Esophagus squamous epithelium (tissue), 5 donors: ENCODE measurements at places on chromosomes 3 and 15. TPM values are rescaled to one million over a fixed set of nuclear protein-coding genes. Genes with fewer than 3 reads are reported as not detected.

- DNase-seq = no peak
Observed at GRCh38 chr3:18424213-18424728, 868 bp downstream of the SATB1 start.

DNA sequence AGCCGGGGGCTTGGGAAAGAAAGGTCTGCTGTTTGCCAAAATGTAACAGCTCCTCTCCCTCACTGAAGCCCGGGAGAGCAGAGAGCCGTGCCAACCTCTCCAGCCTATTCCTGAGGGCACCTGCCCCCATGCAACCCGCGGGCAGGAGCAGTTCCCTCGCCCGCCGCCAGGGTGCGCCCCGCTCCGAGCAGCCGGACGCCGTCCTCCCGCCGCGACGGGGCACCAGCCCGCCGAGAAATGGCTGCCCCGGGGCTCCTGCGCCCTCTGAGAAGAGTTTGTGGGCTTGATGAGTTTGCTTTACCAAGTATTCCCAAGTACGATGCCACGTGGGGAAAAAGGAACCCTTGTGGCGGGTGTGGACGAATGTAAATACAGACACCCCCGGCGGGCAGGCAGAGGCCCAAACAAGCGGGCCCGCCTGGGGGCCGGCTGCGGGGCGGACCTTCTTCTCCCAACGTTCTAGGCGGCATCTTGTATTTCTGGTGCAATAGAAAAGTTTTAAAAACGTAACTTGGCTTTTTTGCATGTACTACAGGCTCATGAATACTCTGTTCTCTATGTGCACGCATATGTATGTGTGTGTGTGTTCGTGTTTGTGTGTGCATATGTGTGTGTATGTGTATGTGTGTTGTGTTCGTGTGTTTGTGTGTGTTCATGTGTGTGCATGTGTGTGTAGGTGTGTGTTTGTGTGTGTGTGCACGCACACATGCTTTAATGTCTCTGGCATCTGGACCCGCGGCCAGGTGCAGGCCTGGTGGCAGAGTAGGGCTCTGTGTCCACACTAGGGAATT, 162.9 kb downstream of the CHSY1 start:
- DNase-seq = no peak

DNA sequence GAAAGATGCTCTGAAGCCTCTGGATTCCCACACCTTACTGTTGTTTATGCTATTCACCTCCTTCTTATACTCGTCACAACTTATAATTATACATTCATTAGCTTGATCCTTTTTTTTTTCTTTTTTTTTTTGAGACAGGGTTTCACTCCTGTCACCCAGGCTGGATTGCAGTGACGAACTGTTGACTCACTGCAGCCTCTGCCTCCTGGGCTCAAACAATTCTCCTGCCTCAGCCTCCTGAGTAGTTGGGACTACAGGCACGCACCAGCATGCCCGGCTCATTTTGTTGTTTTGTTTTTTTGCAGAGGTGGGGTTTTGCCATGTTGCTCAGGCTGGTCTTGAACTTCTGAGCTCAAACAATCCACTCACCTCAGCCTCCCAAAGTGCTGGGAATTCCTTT, 143.6 kb downstream of the PLCL2 start:
- no peak for DNase-seq

DNA sequence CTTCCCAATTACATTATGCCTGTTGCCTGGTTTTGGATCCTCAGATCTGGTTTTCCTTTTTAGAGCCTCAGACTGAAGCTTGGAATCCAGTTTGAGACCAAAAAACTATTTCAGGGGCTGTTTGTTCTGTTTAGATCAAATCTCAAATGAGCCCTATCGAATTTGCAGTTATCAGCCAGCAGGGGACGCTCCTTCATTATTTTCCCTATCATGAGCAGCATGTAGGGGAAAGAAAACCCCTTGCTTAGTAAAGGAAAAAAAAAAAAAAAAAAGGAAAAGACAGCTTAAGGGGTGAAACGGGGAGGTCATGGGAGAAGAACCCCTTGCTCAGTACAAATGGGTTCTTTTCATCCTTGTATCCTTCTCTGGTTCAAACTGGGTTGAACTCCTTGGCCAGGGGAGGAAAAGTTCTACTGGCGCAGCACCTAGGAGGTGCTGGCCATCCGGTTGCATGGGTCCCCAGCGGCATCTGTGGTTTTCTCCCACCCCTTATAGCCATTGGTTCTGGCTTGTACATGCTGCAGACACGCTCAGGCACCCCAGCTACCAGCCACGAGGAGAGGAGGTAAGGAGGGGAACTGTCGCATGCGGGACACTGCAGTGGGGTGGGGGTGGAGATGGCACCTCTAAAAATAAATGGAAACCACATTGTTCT, 1375.1 kb upstream of the ALCAM start:
- DNase-seq = no peak

DNA sequence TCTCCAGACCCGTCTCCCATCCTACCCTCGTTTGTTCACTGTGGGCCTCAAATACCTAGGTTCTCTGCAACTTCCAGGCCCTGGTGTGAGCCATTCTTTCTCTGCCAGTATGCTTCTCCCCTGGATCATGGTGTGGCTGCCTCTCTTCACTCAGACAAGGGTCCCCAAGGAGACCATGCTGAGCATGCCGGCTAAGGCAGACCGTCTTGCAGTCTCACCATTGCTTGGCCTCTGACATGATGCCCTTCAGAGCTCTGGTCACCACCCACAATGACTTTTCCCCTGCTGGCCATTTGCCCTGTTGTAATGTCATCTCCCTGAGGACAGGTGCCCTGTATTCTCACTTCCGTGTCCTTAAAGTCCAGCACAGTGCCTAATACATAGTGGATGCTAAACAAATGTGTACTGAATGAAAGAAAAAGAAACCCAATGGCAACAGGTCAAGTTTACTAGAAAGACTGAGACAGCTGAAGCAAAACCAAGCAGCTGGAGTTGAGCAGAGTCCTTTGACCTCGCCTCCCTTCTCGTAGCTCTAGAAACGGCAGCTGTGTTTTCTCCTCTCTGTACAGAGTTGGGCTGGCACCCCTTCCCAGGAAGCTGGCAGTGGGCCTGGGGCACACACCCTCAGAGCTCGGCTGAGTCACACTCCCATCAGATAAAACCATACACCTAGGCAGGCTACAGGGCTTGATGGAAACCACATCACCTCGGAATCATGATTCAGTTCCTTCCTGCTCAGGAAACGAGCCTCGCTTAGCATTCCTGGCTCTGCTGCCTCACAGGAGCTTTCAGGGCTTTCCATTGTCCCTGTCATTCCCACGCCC, 8.6 kb downstream of the TLR9 start:
- no peak for DNase-seq

DNA sequence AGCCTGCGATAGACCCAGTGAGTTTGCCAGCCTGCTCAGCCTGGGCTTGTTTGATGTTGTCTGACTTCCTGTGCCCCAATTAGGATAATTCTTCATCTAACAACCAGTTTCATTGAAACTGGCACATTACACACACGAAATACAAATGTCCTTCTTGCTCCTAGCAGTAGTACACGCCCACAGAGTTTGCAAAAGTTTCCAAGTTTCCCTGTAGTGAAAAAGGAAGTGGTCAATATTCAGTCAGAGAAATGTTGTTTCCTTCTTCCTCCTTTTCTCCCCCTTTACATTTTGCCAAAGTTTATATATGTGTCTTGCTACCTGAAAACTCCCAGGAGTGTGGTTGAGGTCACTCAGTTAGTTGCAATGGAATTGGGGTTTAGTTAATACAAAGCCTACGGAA, 58.4 kb upstream of the LRTM1 start:
- no peak for DNase-seq

DNA sequence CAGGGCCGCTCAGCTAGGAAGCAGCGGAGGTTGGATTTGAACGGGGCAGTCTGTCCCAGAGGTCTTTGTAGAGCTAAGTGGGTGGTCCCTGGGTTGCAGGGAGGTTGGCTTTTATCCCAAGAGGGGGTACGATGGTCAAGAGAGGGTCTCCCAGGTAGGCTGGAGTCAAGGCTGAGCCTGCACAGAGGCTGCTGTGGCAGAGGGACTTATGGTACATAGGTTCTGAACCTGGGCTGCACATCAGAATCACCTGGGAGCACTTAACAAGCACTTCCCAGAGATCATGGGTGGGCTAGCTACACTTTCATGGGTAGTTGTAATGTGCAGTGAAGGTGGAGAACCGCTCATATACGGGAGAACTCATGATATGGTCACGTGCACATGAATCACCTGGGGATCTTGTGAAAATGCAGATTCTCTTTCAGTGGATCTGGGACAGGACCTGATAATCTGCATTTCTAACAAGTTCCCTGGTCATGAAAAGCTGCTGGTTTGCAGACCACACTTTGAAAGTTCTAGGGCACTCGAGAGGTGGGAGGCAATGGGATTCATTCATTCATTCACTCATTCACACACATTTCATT, 2.9 kb upstream of the RASGRF1 start:
- no peak for DNase-seq

DNA sequence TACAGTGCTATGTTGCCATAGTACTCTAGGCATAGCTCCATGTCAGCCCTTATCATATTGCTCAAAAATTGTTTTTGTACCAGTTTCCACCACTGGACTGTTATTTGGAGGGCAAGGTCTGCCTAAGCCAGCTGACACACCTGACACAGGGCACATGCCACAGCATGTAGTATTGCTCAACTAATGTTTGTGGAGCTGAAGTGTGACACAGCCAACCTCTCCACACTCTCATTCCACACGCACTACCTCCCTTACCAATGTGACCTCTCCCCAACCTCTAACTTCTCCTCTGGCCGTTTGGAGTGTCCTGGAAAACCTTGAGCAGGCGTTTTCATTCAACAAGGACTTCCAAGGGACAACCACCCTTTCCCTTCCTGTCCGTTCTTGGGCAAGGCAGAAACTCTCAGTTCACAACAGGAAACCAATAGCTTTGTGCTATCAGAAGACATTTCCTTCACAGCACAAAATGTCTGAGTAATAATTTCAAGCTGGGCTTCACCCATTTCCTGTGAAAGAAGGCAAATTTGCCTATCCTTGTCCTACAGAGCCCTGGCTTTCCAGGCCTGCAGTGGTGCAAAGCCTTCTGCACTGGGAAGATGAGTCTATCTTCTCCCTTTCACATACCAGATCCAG, 38.4 kb downstream of the TLNRD1 start:
- DNase-seq = no peak

Gene PIAS1
- total RNA-seq = 27.2 TPM

- no peak for DNase-seq
Observed at GRCh38 chr3:113712129-113712528, 15.7 kb upstream of the USF3 start.

DNA sequence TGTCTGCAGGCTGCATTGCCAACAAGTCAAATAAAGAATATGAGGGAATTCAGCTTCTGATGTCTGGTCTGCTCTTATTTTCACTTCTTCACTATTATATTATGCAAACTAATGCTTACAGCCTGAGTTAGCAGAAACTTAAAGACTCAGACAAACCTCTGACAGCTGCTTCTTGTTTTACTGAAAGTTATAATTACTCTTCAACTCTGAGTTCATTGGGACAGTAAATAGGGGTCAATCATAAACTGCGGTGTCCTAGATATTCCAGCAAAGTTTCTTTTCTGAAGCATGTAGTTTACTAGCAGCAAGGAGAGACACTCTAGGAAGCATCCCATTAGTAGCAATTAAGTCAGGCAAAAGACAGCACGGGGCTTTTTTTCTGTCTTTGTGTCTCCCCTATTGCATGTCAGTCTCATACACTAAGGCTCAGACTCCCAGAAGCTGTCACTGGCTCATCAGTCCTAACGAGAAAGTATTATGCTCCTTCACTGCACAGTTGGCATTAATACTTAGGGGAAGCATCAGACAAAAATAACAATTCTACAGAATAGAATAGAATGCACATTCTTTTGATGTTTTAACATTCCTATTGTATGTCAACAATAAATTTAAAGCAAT, 1060.8 kb downstream of the ROBO1 start:
- DNase-seq = no peak

- DNase-seq = no peak
Observed at GRCh38 chr15:83431521-83431920, 15.6 kb upstream of the SH3GL3 start.

DNA sequence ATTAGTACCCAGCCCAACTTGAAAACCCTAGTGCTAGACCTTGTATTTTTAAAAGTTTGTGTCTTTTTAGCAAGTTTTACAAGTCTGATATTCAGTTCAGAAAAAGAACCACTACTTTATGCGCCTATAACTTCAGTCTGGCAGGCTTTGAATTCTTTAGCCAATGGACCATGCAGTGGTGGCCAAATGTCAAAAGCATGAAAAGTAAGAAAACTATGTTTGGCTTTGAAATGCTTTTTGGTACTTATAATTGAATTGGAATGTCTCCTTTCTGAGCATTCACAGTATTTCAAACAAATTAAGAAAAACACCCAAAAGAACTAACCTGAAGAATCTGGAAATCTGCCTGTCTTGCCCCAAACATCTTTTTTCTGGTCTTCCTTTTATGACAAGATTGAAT, 12.8 kb downstream of the WDR48 start:
- no peak for DNase-seq

Gene OR5H15
- total RNA-seq = not detected

Gene NMNAT3
- 11.6 TPM for total RNA-seq

DNA sequence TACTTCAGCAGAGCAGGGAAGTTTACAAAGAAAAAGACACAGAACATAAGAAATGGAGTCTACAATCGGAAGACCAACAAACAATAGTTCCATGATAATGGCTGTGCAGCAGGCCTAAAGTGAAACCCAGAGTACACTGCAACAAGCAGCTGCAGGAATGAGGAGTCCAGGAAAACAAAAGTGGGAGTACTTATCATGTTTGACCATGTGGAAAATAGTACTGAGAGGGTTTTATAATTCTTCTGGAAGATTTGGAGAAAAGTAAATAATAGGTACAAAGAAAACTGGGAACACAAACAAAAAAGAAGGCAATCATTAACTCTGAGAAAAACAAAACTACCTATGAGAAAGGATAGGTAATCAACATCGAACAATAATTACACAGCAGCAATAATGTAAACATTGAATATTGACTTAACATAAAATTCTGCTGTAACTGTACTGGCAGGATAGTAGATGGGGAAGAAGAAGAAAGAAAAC, 87.5 kb downstream of the NEK10 start:
- no peak for DNase-seq

DNA sequence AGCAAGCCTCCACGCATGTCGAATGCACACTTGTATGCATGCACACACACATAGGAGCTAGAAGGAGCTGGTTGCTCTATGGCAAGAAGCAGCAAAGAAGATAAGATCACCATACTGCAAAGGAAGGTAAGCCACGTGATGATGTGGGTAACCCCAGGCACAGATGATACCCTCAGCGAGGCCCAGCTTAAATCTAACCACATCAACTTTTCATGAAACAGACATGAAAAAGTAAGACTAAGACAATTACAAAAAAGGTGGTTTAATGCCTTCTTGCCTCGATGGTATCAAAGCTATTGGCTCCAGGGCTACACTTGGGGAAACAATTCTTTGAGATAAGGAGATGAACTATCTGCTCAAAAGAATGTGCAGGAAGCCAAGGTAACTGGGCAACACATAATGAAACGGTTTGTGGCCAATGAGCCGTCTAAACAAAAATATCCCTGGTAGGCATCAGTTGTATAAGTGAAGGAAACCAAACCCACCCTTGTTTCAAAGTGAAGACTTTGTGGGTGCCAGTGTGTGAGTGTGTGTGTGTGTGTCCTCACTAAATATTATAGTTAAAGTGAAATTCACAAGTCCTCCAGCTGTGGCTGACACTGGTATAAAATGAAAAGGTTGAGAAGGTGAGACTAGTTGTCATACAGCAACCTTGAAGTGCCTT, 365.7 kb upstream of the ICE2 start:
- DNase-seq = no peak

Gene TP63
- total RNA-seq = 131 TPM

Gene CHRNA7
- 2.1 TPM for total RNA-seq

- no peak for DNase-seq
Observed at GRCh38 chr3:5791558-5791957, 604.1 kb downstream of the EDEM1 start.

- no peak for DNase-seq
Observed at GRCh38 chr3:60216462-60217075, 1034.7 kb downstream of the FHIT start.
